ENCODE measurements at places on chromosomes 7 and 10. TPM values are rescaled to one million over a fixed set of nuclear protein-coding genes. Genes with fewer than 3 reads are reported as not detected.

DNA sequence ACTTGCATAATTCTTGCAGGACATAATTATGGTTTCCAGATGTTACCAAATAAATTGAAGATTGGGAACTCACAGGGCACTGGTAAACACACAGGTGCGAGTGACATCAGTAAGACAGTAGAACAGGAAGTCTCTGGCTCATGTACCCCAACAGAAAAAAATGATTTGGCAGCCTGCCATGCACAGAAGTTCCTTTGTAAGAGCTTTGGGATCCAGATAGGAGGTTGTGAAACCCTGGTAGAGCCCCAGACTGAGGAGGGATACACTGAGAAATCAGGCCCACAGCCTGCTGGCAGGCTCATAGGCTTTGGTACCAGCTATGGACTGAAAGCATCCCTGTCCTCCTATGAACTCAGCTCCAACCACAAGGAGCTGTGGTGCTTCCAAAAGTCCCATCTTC is 118.0 kb downstream of the COBL start:
- no peaks in the 10 kb centered on the region for H3K36me3 ChIP-seq
- no peak overlapping the region for H3K27ac ChIP-seq
- no peak overlapping the region for H3K4me3 ChIP-seq

Gene CTAGE6
- total RNA-seq: not detected

GRCh38 chr10:32159264-32159663 is 103.0 kb upstream of the KIF5B start:
- no peak overlapping the region for H3K27ac ChIP-seq
- no peak for DNase-seq
- H3K36me3 ChIP-seq: no peaks in the 10 kb centered on the region
- H3K4me3 ChIP-seq: no peak overlapping the region
- no peaks in the 10 kb centered on the region for H3K4me1 ChIP-seq
- H3K27me3 ChIP-seq: no peaks in the 10 kb centered on the region

GRCh38 chr7:38428041-38428440 is 154.6 kb upstream of the TARP start:
- H3K27me3 ChIP-seq: no peaks in the 10 kb centered on the region
- no peak for DNase-seq
- H3K36me3 ChIP-seq: no peaks in the 10 kb centered on the region

All from Peyer's patch (tissue), 4 donors.